ENCODE measurements at places on chromosomes 6 and 20.

GRCh38 chr6:69953491-69953890 is 87.1 kb downstream of the COL19A1 start:
- no peak for DNase-seq

- DNase-seq: no peak
These were observed 111.5 kb downstream of the LCA5 start for GRCh38 chr6:79425589-79426311.

DNA sequence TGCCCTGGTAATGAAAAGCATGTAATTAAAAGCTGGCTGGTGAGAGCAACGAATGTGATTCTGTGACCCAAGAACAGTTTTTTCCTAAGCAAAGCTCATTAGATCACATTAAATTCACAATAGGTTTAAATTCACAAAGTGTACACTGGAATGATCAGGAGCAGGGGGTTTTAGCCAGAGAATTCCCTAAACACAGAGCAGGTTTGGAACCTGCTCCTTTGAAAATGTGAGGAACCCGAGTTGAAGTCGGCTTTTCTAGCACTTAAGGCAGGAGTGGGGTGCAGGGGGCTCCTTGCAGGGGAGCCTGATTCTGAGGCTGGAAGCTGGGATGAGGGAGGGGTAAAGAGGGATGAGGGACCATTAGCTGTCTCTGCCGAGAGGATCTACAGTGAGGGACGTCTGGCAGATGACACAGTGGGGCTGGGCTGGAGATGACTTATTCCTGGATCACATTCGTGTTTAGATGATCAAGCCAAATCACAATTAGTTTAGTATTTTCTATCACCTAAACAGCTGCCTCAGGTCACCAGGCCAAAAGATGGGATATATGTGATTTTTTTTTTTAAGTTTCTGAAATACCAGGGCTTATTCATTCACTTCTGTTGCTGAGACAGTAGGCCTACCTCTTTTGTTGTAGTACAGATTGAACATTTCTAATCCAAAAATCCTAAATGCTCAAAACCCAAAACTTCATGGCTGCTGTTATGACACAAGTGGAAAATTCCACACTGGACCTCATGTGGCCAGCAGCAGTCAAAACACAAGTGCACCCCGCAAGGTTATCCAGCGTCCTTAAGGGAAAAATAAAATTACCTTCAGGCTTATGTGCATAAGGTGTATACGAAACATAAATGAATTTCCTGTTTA is 93.1 kb upstream of the HIVEP1 start:
- no peak for DNase-seq

- DNase-seq: no peak
These were observed 115.1 kb upstream of the TCF21 start for GRCh38 chr6:133773776-133774175.

DNA sequence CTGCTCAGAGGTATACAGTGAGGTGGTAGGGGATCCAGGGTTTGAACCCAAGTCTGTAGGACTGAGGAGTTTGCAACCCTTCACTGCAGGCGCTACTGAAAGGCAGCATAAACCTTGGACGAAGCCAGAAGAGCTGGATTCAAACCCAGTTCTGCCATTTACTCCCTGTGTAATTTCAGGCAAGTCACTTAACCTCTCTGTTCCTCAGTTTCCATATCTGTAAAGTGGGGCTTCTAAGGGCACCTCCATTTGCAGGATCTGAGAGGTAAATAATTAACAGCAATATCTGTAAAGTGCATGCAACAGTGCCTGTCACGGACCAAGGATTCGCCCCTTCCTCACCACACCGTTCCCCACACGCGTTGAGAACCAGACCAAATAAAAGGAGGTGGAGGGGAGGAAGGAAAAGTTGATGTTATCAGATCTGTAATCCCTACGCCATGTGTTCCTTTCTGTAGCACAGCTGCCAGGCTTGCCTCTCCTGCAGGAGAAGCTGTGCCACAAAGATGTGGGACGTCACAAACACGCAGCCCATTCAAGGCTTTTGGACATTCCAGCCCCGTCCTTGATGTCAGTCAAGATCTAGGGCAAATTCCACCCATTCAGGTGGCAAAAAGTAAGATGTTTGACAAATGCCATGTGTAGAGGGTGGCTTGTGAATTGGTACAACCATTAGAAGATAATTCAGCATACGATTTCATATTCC is 9.8 kb downstream of the RIPOR3 start:
- DNase-seq: no peak

DNA sequence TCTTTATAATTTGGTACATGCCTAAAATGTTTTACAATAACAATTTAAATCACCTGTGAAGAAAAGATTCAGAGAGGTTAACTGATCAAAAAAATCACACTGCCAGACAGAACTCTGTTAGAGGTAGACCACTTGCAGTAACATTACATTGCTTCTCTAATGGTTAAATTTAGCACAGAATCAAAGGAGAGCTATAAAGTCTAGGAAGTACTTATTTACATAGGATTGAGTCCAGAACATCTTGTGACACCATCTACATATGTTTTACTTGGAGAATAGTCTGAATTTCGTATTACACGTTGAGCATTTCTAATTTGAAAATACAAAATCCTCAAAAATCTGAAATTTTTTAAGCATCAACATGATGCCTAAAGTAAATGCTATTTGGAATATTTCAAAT is 17.2 kb upstream of the TBC1D20 start:
- DNase-seq: no peak

DNA sequence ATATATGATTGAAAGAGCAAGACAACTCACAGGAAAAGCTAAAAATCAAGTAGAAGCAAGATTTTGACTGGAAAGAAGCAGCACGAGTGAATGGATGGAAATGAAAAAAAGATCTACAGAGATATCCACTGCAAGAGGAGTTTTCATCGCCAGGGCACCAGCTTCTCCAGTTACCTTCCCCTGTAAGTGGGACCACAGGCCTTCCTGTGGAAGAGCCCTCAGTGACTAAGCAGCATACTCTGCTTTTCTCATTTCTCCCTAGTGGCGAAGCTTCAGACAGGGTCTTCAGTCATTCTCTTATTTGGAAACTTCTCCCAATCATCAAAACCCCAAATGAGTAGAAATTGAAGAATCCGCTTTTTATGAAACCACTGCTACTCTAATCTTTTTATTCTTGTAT is 40.5 kb downstream of the ADGRB3 start:
- DNase-seq: no peak

GRCh38 chr6:154543628-154544027 is 33.1 kb upstream of the CNKSR3 start:
- no peak for DNase-seq

GRCh38 chr6:12866422-12867029 is 150.0 kb downstream of the PHACTR1 start:
- no peak for DNase-seq

GRCh38 chr20:49825521-49826033 is 12.9 kb downstream of the SLC9A8 start:
- no peak for DNase-seq

DNA sequence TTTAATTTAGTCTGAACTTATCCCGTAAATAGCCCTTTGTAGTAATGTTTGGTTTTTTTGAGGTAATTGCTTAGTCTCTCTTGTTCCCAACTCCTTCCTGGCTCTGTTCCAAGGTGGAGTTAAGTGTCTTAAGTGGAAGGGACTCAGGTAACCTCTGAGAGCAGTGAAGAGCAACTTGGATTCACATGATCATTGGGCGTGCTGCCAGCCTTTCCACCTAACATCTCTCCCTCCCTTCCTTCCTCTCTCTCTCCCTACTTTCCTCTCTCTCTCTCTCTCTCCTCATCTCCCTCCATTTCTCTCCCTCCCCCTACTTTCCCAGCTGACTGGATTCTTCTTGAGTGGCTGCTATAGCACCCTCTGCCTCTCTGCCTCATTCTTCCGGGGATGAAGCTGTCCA is 232.9 kb upstream of the SASH1 start:
- no peak for DNase-seq
